ENCODE measurements at places on chromosomes 16 and 17. TPM values are rescaled to one million over a fixed set of nuclear protein-coding genes. Genes with fewer than 3 reads are reported as not detected.

Gene MLYCD
- total RNA-seq = 5.3 TPM

Gene SEC14L5
- not detected for total RNA-seq

Gene TPPP3
- not detected for total RNA-seq

Gene ZNF319
- 8.0 TPM for total RNA-seq

GRCh38 chr16:57315416-57315815 is 30.9 kb upstream of the PLLP start:
- no peak overlapping the region for H3K4me3 ChIP-seq
- H3K27me3 ChIP-seq = no peaks in the 10 kb centered on the region
- DNase-seq = no peak
- H3K4me1 ChIP-seq = peaks cover 14% of the 10 kb centered on the region

DNA sequence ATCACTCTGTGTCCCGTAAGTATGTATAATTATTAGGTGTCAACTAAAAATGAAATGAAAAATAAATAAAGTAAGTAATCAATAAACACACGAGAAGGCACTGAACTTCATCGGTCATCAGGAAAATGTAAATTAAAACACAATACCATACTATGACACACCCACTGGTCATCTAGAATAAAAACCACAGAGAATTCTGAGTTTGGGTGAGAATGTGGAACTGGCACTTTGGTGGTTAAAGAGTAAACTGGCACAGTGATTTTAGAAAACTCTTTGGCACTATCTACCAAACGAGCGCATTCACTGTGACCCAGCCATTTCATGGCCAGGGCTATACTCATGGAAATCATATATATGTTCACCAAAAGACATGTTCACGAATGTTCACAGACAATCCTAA is 98.2 kb downstream of the HS3ST3A1 start:
- no peak overlapping the region for H3K27ac ChIP-seq
- no peaks in the 10 kb centered on the region for H3K36me3 ChIP-seq
- H3K4me3 ChIP-seq = no peak overlapping the region
- H3K27me3 ChIP-seq = no peaks in the 10 kb centered on the region
- H3K4me1 ChIP-seq = no peaks in the 10 kb centered on the region

DNA sequence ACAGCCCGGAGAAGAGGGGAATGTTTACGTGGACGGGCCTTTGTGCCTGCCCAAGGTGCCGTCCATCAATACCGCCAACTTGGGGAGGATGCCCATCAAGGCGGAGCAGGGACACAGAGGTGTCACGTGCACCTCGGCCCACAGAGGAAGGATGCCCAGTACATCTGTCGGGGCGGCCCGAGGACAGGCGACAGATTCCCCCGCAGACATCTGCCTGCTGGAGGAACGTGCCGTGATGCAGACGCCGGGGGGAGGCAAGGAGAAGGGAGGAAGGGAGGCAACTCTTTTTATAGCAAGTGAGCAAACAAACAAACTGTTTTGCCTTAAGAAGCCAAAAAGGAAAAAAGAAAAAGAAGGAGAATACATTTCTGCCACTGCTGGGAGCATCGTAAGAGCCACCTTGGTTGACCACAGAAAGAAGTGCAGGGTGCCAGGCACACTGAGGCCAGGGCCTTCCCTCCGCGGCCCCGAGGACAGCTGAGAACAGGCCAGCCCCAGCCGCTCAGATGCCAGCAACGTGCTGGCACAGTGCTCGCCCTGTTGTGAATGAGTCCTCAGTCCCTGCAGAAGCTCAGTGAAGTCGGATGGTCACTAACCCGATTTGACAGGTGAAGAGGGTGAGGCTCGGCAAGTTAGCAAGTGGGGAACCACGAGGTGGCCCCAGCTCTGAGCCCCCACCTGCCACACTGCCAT is 146.4 kb downstream of the RBFOX3 start:
- no peak for DNase-seq
- no peaks in the 10 kb centered on the region for H3K4me1 ChIP-seq
- no peak overlapping the region for H3K27ac ChIP-seq
- peaks cover 2% of the 10 kb centered on the region for H3K27me3 ChIP-seq

- peak; percentile 73 for DNase-seq
- H3K27me3 ChIP-seq = peaks cover 12% of the 10 kb centered on the region
- H3K36me3 ChIP-seq = no peaks in the 10 kb centered on the region
- peaks cover 12% of the 10 kb centered on the region for H3K4me1 ChIP-seq
- H3K27ac ChIP-seq = no peak overlapping the region
- peak overlapping the region; percentile 18 for H3K4me3 ChIP-seq
These were observed 19.0 kb downstream of the CBFA2T3 start for GRCh38 chr16:88957887-88958577.

DNA sequence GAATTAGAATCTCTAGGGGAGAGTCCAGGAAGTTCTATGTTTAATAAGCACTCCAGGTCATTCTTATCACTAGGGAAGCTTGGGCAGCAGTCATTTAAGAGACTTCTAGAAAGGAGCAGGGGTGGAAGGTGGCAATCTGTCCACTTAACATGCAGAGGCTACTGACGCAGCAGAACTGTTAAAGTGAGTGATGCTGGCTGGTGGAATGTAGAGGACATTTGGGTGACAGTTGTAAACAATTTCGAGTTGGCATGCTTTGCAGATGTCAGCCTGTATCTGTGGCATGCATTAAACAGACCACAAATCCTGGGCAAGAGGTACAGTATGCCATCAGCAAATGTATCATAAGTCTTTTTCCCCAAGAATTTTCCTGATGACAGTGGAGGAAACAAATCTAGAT is 40.5 kb upstream of the HS3ST3A1 start:
- H3K4me1 ChIP-seq = no peaks in the 10 kb centered on the region
- peaks cover 8% of the 10 kb centered on the region for H3K27me3 ChIP-seq
- no peak overlapping the region for H3K4me3 ChIP-seq
- H3K36me3 ChIP-seq = no peaks in the 10 kb centered on the region
- H3K27ac ChIP-seq = no peak overlapping the region
- no peak for DNase-seq

DNA sequence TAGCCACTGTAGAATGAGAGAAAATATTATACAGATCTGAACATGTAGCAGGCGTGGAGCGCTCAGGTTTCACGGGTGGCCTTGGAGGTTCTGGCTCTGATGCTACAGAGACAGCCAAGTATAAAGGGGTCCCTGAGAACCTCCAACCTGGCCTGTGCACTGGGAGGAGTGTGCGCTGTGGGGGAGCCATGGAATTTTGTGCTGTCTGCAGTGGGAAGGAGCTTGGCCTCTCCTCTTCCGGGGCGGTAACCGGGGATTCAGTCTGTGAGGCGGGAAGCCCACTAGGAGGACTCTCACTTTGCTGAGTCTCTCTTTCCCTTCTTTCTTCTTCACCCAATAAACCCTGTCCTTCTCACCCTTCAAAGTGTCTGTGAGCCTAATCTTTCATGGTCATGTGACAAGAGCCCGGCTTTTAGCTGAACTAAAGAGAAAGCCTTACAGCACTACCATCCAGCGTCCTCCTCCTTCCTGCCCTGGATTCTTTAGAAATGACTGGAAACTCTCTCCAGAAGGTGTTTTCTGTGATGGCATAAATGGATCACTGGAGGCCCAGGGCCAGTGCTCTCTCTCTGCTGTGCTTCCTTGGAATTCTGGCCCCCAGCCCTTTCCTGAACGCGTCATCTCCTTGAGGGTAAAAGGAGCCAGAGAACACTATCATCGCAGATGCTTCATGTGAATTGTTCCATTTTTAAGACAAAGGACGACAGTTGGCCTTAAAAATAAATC is 232.1 kb upstream of the CACNG5 start:
- peaks cover 8% of the 10 kb centered on the region for H3K36me3 ChIP-seq
- H3K27me3 ChIP-seq = no peaks in the 10 kb centered on the region
- H3K27ac ChIP-seq = no peak overlapping the region
- no peak overlapping the region for H3K4me3 ChIP-seq
- H3K4me1 ChIP-seq = peaks cover 2% of the 10 kb centered on the region

DNA sequence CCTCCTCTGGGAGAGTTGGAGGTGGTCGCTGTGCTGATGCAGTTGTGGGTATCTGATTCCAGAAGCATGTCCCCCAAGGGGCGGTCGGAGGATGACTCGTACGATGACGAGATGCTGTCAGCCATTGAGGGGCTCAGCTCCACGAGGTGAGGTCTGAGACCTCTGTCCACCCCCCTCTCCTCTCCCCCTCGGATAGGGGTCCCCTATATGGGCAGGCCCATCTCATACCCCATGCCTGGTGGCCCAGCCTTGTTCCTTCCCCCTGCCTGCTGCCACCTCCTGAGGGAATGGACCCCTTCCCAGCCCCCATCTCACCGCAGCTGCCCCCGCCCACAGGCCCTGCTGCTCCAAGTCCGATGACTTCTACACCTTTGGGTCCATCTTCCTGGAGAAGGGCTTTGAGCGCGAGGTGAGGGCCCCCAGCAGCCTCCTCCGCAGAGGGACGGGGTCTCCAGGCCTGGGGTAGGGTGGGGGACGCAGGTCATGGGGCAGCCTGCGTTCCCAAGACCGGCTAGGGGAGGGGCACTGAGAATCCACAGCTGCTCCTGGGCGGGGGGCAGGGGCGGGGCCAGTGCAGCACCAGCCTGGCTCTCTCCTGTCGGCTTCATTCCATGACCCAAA is 39.2 kb downstream of the ADCY7 start:
- H3K4me1 ChIP-seq = peaks cover 2% of the 10 kb centered on the region
- no peak for DNase-seq
- no peaks in the 10 kb centered on the region for H3K27me3 ChIP-seq
- no peak overlapping the region for H3K27ac ChIP-seq
- peaks cover 36% of the 10 kb centered on the region for H3K36me3 ChIP-seq

- no peak overlapping the region for H3K4me3 ChIP-seq
- peaks cover 10% of the 10 kb centered on the region for H3K4me1 ChIP-seq
- H3K36me3 ChIP-seq = no peaks in the 10 kb centered on the region
- peaks cover 6% of the 10 kb centered on the region for H3K27me3 ChIP-seq
- DNase-seq = no peak
These were observed 49.8 kb downstream of the SREBF1 start for GRCh38 chr17:17786998-17787397.

DNA sequence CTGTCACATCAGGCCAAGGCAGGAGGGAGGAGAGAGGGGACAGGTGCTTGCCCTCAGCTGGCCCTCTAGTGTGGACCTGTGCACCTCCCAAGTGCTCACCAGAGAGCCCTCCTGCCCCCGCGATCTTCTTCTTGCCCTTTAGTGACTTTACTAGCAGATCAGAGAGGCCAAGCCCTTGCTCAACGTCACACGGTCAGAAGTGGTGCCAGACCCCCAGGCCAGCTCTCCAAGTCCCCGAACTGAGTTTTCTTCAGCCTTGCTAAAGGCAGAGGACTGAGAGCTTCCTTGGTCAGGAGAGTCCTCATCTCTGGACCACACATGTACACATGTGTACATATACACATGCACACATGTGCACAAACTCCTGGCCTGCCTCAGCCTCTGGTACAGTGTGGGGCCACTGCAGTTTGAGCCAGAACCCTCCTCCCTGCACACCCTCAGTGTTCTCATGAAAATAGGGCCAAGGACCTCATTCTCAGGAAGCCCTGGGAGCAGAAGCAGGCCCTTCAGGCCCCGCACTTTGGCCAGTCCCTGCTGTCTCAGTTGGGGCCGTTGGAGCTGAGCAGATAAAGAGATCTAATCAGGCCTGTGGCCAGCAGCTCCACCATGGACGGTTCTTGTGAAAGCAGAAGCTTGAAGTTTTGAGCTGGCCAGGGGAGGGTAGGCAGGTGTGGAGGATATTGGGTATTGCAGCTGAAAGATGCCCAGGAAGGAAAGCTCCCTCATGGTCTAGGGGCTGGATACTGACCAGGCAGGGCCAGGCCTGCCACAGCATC is 7.4 kb upstream of the EPX start:
- no peaks in the 10 kb centered on the region for H3K36me3 ChIP-seq
- no peak overlapping the region for H3K4me3 ChIP-seq
- no peak overlapping the region for H3K27ac ChIP-seq
- peaks cover 3% of the 10 kb centered on the region for H3K4me1 ChIP-seq

DNA sequence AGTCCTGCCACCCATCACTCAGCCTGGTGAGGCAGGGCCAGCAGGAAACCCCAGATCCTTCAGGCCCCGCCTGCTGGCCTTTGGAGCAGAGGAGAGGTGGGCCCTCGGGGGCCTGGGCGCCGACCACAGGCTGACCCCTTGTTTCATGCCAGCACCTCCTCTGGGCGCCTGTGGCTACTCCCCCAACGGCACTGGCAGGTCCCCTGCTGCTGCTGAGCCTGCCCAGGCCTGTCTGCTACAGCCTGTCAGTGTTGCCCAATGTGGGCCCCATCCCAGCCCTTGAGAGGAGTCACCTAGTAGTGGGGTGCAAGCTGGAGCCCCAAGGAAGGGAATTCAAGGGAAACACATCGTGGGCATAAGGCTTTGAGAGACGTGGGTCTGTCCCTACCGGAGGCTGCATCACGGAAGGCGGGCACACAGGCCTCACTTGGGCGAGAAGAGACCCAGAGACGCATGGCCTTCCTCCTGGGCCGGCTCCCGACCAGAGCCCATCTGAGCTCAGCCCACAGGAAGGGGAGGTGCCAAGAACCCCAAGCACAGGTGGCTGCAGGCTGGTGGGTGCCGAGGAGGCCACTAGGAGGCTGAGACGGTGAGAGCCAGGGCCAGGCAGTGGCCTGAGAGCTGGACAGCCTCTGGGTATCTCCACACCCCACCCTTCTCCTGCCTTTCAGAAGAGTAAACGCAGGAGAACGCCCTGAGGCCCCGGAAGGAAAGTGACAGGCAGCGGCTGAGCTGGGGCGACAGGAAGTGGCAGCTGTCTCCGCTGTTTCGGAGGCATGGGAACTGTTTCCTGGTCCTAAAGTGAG is 8.0 kb upstream of the FASN start:
- peak; percentile 90 for DNase-seq
- H3K27ac ChIP-seq = peak overlapping the region; percentile 95
- H3K27me3 ChIP-seq = no peaks in the 10 kb centered on the region

GRCh38 chr16:53973021-53973420 is 269.1 kb downstream of the FTO start:
- no peaks in the 10 kb centered on the region for H3K4me1 ChIP-seq
- no peak for DNase-seq
- no peaks in the 10 kb centered on the region for H3K27me3 ChIP-seq
- no peak overlapping the region for H3K4me3 ChIP-seq

- H3K36me3 ChIP-seq = no peaks in the 10 kb centered on the region
- H3K4me1 ChIP-seq = no peaks in the 10 kb centered on the region
- H3K27me3 ChIP-seq = no peaks in the 10 kb centered on the region
- H3K4me3 ChIP-seq = no peak overlapping the region
- H3K27ac ChIP-seq = no peak overlapping the region
These were observed 911.6 kb upstream of the EEF2KMT start for GRCh38 chr16:6009151-6009550.

DNA sequence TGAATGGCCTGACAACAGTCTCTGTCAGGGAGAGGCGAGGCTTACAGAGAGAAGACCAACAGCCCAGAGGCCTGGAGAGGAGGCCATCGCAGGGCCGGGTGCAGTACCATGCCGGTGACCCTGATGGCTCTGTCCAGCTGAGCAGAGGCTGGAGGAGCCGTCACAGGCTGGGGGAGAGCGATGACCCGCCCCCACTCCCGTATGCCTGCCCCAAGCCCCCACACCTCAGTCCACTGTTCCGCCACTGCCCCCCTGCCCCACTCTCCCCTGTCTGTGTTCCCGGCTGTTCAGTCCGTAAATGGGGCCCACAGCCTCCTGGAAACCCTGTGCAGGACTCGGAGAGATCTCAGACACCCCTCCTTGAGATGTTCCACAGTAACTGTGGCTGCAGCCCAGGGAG is 12.8 kb upstream of the FAM83G start:
- no peaks in the 10 kb centered on the region for H3K27me3 ChIP-seq
- H3K4me3 ChIP-seq = no peak overlapping the region
- DNase-seq = no peak
- peaks cover 10% of the 10 kb centered on the region for H3K36me3 ChIP-seq
